Activated naive CD4-positive, alpha-beta T cell (primary cell): ENCODE measurements at places on chromosomes 3 and 15.

DNA sequence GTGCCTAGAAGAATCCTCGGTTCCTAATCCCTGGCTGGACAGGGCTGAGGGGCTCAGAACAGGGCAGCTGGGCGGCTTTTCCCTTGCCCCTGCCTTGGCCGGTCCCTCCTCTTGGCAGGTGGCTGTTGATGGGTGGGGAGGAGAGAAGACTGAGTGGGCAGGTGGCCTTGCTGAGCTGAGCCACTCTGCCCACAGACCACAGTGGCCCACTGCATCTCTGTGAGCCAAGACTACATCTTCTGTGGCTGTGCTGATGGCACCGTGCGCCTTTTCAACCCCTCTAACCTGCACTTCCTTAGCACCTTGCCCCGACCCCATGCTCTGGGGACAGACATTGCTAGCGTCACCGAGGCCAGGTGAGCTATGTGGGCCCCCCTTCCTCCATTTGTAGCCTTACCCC lies 14.5 kb upstream of the JMJD7 start:
- no peak for DNase-seq

DNA sequence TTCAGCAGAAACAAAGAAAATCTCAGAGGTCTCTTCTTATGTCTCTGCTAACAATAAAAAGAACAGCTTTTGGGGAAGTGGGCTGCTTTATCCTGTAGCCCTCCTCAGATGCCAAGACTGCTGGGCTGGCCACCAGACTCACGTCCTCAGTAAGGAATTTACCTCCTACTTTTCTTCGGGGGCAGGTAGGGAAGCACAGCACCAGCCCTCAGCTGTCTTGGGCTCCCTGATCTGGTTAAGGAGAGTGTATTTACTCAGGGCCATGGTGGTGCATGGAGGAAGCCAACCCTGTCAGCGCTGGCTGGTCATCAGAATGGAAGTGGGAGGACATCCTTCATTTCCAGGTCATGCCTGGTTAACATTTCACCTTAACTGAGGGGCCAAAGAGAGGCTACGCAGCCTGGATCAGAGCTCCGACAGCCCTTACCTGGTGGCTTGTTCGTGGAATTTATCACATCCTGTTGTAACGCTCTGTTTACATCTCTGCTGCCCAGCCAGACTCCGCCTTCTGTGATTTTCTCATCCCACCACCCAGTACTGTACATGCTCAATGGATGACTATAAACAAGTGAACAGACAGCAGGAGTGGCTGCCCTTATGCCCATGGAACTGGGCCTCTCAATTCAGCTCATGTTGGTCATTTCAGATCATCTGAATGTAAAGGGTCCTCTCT lies 108.3 kb downstream of the IGF2BP2 start:
- DNase-seq = no peak

DNA sequence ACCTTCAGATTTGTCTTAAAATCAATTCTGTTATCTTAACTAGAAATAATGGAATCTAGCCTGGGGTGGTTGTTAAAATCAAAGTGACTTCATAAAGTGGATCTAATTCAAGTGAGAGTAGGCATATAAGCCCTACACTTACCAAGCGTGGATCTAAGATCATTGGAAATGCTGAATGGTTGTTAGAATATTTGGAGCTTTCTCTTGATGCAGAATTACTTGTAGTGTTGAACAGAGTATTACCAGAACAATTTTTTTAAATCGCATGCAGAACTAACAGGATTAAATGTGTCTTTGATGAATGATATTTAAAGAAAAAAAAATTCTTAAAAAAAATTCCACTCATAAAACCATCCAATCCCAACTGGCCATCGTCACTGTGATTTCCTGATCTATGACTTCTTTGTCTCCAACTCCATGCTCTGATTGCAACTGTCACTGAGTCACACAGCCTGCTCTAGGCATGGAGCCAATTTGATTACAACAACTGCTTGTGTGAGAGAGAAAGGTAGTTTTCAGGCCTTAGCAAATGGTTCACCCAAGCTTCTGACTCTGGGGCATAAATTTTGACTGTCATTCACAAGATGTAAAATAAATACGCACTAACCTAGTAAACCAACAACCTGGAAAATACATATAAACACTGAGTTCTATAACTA lies 25.9 kb upstream of the SPRED1 start:
- DNase-seq = no peak

DNA sequence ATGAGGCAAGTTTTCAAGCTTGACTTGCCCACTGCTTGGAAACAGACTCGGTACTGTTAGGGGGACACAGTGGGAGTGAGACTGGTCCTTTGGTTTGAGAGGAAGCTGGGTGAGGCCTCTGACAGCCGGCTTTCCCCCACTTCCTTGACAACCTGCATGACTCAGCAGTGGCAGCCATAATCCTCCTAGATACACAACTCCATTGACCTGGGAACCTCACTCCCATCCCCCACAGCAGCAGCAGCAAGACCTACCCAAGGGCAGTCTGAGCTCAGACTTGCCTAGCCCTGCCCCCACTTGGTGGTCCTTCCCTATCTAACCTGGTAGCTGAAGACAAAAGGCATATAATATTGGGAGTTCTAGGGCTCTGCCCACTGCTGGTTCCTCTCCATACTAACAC lies 1043.5 kb upstream of the ALCAM start:
- no peak for DNase-seq

GRCh38 chr3:169501061-169501460 lies 162.5 kb downstream of the MECOM start:
- no peak for DNase-seq

DNA sequence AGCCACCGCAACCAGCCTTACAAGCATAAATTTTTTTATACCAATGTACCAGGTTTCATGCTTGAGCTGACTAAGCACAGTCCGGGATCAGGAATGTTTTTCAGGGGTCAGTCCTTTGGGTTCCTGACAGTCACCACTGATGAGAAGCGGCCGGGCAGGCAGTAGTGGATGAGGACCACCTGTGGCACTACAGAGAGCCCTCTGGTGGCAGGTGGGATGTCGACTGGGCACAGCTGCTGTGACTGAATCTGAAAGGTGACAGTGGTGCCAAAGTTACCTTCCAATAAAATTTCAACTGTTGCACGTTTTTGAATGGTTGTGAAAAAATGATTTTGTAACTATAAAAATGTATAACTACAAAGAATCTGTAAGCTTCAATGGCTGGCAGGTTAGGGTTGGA lies 34.0 kb downstream of the TPRA1 start:
- DNase-seq = no peak

DNA sequence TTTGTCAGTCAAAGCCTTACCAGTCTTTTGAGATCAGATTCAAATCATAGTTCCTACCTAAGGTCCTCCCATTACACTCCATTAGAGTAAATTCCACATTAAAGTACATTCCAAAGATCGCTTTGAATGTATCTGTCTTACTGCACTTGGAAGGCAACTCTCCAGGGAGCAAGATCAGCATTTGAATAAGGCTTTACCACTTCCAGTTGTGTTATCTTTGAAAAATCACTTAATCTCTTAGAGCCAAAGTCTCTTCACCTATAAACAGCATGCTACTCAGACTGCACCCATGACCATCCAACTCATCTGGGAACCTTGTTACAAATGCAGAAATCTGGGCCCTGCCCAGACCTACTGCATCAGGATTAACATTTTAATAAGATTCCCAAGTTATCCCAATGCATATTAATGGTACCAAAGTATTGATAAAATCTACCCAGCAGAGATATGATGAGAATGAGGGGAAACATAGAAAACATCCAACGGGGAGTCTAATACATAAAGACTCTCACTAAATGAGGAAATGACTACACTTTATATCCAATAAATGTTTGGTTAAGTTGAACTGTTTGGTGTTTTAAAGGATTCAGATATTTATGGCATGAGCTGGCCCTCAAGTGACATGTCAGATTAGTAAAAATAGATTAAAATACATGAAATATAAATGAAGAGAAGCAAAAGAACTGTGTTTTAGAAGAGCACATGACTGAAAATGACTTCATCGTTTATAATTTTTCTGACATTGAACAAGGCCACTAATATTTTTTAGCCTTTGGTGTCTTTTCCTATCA lies 75.9 kb downstream of the TNIK start:
- DNase-seq = no peak

DNA sequence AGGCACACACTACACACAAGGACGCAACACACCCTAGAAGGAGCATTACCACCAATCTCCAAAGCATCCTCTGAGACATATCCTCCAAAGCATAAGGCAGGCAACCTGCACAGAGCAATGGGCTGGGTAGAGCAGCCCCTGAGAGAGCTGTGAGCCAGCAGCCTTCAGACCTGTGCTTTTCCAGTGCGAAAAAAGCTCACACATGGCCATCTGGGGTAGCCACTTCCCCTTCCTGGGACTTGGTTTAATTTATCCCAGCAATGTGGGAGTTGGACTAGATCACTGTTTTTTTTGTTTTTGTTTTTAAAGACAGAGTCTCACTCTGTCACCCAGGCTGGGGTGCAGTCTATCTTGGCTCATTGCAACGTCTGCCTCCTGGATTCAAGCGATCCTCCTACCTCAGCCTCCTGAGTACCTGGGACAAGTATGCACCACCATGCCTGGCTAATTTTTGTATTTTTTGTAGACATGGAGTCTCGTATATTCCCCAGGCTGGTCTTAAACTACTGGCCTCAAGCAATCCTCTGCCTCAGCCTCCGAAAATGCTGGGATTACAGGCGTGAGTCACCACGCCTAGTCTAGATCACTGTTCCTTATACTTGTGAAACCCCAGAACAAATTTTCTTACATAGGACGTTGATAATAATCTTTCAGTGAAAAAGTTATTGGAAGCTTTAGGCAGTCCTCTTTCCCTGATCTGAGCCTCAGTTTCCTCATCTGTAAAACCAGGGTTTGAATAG lies 18.9 kb downstream of the PTPN23 start:
- no peak for DNase-seq

DNA sequence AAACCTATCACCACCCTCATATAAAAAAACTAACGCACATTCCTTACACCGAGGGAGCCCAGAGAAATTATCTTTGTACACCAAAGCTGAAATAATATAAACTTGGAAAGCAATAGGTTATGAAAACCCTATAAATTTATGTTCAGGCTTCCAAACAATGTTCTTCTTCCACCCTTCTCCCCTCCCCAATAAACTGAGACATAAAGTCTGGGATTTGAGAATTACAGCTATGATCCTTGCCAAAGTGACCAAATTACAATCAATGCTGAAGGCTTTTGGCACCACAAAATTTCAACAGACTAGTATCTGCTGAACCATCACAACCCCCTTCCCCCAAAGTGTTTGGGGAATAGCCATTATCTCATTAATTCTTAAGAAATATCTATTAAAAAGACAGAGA lies 237.8 kb downstream of the FMN1 start:
- DNase-seq = no peak

- no peak for DNase-seq
These were observed 36.0 kb downstream of the THBS1 start for GRCh38 chr15:39616731-39617455.

- no peak for DNase-seq
These were observed 68.0 kb downstream of the ATP11B start for GRCh38 chr3:182861348-182861747.
